Activated CD8-positive, alpha-beta T cell treated with anti-CD3 and anti-CD28 coated beads for 36 hours (primary cell): ENCODE measurements at places on chromosomes 16 and 17. TPM values are rescaled to one million over a fixed set of nuclear protein-coding genes. Genes with fewer than 3 reads are reported as not detected.

GRCh38 chr16:86929057-86929871, 350.9 kb downstream of the FOXL1 start:
- DNase-seq: no peak

DNA sequence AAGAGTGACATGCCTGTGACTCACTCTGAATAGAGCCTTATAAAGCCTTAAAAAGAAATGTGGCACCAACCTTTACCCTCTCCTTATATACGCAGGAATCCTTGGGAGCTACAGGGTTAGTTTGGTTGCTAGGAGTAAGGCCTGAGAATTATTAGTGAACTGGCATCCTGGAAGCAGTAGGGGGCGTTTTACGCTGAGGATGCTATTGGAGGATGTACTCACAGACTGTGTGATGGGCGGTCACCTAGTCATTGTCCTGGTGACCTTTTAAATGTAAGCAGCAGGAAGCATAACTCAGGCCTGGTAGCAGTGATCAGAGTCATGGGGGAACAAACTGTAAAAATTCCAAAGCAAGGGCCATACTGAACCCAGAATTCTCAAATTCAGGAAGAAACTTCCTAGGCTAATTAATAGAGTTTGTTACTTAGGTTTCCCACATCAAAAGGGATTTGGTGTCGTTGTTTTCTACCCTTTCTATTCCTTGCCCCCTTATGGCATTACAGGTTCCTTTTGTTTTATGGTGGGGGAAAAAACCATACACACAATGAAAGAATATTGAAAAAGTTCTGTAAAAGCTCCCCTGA, 153.8 kb downstream of the SNX11 start:
- peak; percentile 49 for DNase-seq

DNA sequence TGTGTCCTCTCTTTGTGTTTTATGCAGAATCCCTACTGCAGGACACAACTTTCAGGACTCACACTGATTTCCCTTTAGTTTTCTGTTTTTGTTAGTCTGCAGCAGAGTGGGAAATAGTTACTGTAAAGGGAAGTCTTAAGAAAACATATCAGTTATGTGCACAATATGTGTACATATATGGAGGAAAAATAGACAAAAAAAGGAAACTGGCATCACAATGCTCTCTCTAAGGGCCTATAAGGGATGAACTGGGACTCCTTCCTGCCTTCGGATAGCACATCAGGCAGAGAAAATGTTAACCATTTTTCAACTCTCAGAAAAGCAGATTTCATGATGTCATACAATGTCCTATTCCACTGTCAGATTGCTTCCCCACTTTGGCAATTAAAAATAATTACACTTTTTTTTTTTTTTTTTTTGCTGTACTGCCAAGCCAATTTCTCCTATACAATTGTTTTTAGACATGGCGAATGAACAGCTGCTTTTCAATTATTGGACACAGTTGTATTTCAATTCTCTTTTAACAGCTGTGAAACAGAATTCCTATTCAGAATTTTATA, 112.5 kb upstream of the KCNJ16 start:
- no peak for DNase-seq

DNA sequence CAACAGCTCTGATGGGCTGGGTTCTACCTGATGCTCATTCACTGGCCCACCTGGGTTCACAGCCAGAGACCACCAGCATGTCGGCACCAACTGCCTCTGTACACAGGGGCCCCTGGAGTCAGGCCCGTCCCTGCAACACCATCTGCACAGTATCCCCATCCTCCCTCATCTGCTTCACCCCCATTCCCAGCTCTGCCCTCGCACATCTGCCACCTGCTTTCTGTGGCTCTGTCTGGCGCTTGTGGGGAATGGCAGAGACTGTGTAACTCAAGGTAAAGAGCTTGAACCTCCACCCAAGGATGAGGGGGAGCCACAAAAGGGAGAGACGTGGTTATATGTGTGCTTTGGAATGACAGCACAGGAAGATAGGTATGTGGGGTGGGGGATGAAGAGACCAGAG, 27.2 kb downstream of the SMPD3 start:
- DNase-seq: no peak

DNA sequence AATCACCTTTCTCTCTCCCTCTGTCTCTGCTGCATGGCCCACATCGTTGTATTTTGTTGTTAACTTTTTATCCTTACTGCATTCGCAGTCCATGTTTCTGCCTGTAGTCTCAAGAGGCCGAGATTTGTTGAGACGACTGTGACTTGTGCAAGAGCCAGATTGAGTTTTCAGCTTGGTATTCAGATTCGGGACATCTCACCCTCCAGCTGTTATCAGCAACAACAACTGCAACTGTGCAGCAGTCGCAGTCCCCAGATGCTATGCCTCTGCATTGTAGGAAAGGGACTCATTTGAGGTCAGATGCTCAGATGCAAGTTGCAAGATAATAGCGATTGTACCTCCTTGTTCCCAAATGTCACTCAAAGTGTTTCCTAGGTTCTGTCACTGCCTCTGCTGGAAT, 209.0 kb downstream of the SNX29 start:
- DNase-seq: no peak

DNA sequence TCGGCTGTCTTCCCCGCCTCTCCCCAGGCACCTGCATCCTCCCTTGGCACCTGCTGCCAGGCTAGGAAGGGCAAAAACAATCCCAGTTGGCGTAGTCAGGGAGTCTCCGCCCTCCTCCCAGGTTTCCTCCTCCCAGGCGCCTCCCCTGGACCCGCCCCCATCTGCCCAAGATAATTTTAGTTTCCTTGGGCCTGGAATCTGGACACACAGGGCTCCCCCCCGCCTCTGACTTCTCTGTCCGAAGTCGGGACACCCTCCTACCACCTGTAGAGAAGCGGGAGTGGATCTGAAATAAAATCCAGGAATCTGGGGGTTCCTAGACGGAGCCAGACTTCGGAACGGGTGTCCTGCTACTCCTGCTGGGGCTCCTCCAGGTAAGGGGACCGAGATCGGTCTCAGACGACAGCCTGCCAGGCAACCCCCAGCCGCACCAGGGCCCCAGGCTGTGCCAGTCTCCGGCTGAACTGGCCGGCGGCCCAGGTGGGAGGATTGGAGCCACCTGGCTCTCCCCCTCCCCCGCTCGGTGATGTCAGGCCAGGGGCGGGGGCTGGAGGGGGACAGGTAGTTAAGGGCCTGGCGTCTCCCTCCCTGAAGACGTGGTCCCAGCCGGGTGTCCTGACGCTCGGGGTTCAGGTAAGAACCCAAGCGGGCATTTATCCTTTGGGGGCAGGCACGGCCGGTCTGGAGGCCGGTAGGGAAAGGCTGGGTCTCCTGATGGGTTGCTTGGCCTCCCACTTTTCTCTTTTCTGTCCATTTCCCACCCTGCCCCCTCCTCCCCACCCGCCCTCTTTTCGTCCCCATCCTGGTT, at the start of gene GRB7:
Gene GRB7 (plus strand): TSS at position 179 of the 808 bp plus-strand sequence. CDS start 4,364 bp downstream, outside the sequence.
- peak; percentile 23 for DNase-seq

DNA sequence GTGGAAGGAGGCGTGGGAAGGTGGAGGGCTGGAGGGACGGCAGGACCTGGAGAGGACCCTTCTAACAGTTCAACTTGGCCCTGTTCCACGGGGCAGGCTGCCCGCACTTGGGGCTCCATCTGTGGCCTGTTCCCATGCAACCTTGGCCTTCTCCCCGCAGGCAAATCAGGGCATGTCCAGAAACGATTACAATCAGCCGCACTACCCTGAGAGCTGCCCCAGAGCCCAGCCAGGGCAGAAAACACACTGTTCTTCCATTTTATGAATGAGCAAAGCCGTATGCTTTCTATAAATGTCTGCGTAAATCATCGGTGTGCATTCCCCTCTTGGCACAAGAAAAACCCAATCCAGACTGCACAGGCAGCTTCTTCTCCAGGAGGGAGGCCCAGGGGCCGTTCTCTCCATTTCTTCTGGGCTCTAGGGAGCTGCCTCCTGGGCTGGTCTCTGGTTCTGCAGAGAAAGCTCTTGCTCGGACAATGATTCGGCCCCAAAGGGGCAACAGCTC, 228.7 kb downstream of the SOX9 start:
- no peak for DNase-seq

- no peak for DNase-seq
Observed at GRCh38 chr16:48499923-48500381, 110.0 kb downstream of the N4BP1 start.

DNA sequence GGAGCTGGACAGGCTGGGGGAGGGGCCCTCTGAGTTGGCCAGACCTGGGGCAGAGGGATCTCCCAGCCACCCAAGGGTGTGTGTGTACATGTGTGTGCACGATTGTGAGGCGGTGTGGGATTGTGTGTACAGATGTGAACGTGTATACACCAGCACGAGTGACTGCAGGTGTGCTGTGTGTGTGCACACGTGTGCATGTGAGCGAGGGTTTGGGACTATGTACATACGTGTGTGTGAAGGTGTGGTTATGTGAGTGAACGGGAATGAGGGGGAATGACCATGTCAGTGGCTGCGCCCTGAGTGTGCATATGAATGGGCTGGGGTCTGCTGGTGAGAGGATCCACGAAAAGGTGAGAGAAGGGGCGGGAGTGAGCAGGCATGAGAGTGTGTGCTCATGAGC, 22.4 kb upstream of the TAC4 start:
- no peak for DNase-seq

DNA sequence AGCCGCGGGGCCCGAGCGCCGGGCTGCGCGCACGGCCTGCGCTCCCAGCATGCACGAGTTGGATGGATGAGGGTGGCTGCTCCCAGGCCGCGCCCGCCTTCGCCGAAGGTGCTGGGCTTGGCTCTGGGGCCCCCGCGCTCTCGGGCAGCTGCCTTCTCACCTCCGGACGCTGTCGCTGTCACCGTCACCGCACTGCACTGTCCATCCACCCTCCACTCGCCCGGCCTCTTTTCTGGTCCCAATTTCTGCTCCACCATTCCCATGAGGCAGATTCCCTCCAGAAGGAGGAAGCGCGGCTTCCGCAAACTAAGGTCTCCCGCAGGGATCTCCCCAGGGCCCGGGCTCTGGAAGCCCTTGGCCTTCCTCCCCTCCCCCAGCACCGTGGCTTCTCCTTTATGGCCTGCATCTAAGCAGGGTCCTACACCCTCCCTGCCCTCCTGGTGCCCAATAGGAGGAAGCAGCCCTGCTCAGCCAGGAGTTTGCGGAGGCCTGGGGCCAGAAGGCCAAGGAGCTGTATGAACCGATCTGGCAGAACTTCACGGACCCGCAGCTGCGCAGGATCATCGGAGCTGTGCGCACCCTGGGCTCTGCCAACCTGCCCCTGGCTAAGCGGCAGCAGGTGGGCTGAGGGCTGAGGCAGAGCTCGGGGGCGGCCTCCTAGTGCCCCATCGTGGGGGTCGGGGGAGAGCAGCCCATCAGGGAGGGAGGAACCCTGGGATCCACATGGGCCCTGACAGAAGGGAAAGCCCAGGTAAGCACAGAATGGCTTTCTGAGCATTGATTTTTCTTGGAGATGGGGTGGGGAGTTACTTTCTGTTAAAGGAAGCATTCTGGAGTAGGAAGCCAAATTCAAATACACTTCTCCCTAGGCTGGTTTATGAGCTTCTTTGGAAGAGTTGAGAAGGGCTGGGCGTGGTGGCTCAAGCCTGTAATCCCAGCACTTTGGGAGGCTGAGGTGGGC, 899 bp downstream of the ACE start:
- DNase-seq: peak; percentile 13

DNA sequence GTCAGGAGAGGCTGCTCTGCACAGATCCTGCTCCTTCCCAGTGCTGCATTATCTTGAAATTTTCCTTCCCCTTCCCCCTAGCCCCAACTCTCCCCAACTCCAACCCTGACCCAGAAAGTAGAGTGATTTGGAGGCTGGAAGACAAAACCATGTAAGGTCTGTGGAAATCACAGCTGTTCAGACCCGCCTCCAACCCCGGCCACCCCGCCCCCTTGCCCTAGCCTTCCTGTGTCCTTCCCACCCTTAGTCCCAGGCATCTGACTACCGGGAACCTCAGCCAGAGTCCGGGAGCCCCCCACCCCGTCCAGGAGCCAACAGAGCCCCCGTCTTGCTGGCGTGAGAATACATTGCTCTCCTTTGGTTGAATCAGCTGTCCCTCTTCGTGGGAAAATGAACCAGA, at the start of gene AOC3:
Gene AOC3 (plus strand): TSS at position 246 of the 400 bp plus-strand sequence. CDS start 145 bp downstream, at position 391.
- no peak for DNase-seq

GRCh38 chr16:57635266-57636097, 7.1 kb downstream of the ADGRG1 start:
- no peak for DNase-seq

DNA sequence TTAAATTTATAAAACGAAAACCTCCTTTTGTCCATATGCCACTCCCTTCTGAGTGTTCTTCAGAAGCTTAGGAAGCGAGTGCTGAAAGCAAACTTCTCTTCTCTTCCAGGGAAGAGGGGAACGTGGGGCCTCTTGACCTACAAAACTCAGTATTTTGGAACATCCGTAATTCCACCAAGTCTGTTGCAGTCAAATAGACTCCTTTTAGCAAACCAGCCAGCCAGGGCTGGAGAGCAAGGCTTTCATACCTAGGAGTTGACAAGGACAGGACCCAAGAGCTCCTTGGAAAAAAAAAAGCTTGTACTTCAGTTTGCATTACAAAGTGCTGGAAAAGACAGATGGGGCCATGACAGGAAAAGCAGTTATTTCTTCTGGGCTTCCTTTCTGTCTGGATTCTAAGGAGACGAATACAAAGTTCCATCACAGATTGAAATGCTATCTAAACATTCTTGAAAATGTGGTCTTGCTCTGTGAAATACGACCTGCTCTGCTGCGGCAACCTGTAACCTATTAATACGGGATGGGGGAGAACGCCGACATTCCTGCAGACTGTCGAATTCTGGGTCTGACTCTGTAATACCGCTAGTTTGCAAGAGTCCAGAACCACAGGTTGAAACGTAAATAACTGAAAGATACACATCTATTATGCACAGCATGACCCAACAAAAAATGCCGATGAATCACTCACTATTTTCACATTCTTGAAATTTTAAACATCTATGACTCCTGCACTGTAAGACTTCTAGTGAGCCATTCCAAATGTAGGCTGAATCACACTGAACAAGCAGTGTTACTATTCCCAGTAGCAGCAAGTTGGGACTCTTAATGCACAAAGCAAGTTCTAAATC, 20.6 kb downstream of the VPS53 start:
- DNase-seq: no peak

GRCh38 chr17:79693419-79693818, 37.3 kb upstream of the ENPP7 start:
- no peak for DNase-seq

- DNase-seq: peak; percentile 93
Observed at GRCh38 chr16:81521141-81521626, 76.6 kb downstream of the CMIP start.

The NPIPA5 gene
- 2.8 TPM for total RNA-seq

The SOST gene
- not detected for total RNA-seq

The ITGA2B gene
- total RNA-seq: 1.1 TPM

The KRT39 gene
- total RNA-seq: not detected

The ACAP1 gene
- 309 TPM for total RNA-seq

The CCL18 gene
- total RNA-seq: not detected

The SLC38A8 gene
- total RNA-seq: not detected

The NPIPA2 gene
- total RNA-seq: 4.1 TPM

The C1QL1 gene
- total RNA-seq: not detected

The CD300LB gene
- not detected for total RNA-seq

The WNT9B gene
- total RNA-seq: not detected

The KLHL10 gene
- not detected for total RNA-seq

The ABCA6 gene
- total RNA-seq: not detected

The ARHGDIA gene
- total RNA-seq: 470 TPM

The KRTAP4-4 gene
- not detected for total RNA-seq

The RNF222 gene
- 0.11 TPM for total RNA-seq

The C16orf92 gene
- not detected for total RNA-seq

The GUCY2D gene
- total RNA-seq: not detected
